Skeletal muscle cell (primary cell): ENCODE measurements at places on chromosomes 5 and 9.

DNA sequence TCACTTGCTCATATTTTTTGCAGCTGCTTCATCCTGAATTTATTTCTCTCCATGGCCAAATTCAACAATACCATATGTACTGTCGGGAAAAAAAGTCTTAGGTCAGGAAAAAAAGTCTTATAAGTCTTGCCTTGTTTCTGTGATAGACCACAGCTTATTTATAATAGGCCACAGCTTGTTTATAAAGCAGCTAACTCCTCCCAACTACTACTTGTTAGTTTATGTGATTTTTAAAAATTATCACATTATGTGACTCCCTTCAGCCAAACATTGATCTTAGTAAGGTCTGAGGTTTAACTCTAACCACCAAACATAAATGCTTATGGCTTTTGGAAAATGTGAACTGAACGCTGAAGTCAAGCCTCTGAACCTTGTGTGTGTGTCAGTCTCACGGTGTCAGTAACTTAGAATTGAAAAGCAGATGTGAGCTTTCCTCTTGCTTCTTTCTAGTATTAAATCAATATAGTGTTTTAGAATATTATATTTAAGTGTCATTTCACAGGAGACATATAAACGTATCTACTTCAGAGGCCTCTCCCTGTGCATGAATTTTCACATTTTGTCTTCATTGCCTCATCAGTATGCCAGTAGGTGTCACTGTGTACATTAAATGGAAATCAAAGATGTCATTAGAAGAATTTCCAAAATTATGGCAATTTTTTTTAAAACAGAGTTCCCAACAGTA lies 51.3 kb downstream of the SNX24 start:
- no peak for DNase-seq

DNA sequence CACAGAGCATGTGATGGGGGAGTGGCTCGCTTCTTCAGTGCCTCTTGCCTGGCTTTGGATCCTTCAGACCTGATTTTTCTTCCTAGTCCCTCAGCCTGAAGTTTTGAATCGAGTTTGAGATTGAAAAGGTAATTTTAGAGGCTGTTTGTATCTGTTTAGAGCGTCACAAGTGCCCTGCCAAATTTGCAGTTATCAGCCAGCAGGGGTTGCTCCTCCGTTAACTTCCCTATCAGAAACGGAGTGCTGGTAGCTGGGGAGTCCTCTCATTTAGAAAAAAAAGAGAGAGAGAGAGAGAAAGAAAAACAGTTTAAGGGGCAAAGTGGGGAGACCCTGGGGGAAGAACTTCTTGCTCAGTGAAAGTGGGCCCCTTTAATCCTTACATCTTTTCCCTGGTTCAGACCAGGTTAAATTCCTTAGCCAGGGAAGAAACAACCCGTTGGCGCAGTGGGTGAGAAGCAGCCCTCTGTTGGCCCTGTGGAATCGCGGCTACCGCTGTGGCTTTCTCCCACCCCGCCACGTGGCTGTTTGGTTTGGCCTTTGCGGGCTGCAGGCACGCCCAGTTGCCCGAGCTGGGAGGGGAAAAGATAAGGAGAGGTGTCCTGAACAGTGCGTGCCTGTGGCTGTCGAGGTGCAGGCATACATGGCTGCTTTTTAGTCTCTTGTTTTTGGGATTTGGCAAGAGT lies 576.7 kb upstream of the ACO1 start:
- DNase-seq: no peak

GRCh38 chr5:167792514-167792913 lies 498.9 kb upstream of the WWC1 start:
- no peak for DNase-seq

GRCh38 chr5:1312206-1312605 lies 17.3 kb upstream of the TERT start:
- no peak for DNase-seq

GRCh38 chr9:138053321-138053868 lies 175.8 kb downstream of the CACNA1B start:
- no peak for DNase-seq

- peak; percentile 19 for DNase-seq
Measured at GRCh38 chr9:126474206-126474765, 139.4 kb upstream of the LMX1B start.

DNA sequence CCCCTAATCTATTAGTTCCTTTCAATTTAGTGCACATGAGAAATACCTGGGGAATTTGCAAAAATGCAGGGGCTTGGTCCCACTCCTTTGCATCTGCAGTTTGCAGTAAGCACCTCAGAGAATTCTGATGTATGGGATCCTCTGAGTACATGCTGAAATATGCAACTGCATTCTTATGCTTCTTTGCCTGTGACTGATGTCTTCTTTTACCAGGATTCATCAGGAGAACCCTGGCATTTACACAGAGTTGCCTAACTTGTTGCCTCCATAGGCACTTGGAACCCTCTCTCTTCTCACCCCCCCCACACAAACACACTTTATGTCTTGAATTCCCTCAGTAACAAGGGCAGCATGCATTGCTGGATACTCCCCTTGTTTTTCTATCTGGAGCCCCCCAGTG lies 173.1 kb downstream of the KDM4C start:
- peak; percentile 71 for DNase-seq

DNA sequence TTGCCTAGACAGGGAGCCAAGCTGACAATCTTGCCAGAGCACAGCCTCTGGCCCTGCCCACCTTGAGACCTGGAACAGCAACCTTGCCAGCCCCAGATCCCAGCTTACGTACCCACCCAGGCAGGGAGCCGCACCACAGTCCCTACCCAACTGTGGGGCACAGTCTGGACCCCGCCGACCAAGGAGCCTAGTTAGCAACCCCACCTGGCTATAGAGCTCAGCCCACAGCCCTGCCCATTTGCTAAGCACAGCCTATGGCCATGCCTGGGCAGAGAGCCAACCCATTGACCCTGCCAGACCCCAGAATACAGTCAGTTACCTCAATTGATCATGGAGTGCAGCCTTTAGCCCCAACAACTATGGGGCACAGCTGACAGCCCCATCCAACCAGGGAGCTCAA lies 97.9 kb upstream of the SH3GL2 start:
- DNase-seq: no peak

DNA sequence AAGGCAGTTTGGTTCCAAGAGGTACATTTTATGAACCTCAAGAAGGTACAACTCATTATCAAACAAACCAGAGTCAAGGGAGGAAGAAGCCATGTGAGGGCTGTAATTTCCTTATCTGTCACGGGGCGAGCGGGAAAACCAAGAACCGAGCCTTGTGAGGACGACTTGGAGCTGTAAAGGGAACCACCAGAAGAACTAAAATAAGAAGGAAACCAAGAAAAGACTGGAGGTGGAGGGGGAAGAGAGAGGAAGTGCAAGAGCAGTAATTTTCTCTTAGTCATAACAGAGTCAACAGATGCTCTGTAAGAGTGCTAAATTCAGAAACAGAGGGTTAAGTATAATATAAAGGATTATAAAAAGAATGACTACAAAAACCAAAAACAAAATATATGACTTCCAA lies 127.1 kb downstream of the DIRAS2 start:
- DNase-seq: no peak

DNA sequence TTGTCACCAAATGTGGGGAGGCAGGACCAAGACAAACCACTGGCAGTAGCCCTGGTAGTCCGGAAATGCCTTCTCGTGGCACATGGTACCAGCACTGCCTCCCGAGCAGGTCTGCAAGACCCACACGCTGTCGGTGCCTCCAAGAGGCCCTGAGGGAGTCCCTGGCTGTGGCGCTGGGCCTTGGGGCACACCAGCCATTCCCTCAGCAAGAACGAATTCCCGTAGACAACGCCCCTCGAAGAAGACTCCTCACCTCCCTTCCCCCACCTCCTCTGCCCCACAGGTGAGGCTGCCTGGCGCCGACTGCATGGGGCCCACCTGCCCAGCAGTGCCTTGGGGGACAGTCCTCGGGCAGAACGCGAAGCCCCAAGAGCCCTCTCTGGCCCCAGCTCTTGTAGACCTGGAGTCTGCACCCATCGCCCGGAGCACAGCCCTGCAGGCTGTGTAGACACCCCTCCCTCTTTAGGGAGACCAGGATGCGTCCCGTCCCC lies 56.0 kb downstream of the EXD3 start:
- DNase-seq: no peak

DNA sequence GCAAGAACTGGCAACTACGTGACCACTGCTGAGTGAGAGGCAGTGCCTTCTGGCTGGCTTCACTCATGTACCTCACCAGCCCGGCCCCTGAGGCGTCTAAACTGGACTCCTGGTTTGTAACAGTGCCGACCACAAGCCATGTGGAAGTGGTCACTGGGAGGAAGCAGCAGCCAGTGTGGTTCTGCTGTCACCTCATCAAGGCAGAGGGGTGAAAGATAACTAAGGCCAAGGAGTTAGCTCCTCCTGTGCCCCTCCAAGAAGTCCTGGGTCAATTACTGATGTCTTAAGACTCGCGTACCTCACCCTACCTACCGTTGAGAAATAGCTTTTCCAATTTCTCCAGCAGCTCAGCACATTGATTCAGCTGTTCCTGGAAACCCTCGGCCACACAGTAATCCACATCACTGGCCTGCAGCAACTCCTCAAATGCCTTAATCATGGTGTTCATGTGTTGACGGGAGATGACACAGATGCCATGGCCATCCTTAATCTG lies 142.9 kb downstream of the CDK5RAP2 start:
- DNase-seq: no peak

DNA sequence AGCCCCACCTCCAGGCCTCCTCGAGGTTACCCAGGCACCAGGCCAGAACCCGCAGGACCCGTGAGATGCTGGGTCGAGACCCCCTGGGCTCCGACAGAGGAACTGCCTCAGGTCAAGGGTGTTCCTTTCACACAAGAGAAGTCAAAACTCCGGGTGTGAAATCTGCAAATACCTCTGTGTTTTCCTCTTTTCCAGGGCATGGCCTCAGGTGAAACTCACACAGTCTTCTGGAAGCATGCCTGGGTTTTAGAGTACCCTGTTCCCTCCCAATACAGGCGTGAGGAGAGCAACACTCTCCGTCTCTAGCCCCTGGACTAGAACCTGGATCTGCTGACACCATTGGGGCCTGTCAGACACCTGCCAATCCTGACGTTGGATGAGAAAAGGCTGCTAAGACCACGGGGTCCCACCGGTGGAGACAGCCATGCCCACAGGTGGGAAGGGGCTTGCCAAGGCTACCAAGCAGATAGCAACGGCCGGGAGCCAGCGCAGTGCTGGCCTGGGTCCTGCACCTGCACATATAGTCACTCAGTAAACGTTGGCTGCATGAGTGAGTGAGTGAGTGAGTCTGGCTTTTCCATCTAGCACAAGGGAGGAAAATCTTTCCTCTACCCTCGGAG lies 182.0 kb upstream of the PPP1R26 start:
- DNase-seq: no peak

- no peak for DNase-seq
Measured at GRCh38 chr5:125470280-125470902, 724.0 kb upstream of the ZNF608 start.

DNA sequence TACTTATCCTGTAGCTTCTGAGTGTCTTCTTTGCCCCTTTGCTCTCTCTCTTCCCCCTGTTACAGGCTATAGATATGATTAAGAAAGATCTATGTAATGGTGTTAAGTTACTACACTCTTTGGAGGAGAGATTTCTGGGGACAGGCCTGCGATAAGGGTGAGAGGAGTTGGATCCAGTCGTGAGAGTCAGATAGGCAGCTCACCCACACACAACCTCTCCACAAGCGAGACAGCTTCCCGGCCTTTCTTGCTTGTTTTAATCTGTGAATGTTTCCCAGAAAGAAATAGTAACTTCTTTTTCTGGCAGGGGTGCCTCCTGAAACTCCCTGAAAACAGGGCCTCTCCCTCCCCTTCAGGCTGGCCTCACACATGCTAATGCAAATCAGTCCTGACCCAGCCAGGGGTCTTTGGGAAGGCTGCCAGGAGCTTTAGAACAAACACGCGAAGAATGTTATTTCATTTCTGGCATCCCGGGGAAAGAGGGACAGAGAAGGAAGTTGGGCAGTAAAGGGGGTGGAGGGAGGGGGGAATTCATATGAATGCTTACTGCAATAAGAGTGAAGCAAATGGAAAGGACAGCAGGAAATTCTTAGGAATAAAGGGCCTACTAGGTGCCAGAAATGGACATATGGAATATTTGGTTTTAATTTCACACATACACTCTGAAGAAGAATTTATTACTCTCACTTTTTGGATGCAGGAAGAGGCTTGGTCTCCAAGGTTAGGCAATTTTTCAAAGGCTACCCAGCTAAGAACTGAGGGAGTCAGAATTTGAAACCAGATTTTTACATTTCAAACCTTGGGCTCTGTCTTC lies 215.8 kb upstream of the TRIM32 start:
- peak; percentile 80 for DNase-seq

DNA sequence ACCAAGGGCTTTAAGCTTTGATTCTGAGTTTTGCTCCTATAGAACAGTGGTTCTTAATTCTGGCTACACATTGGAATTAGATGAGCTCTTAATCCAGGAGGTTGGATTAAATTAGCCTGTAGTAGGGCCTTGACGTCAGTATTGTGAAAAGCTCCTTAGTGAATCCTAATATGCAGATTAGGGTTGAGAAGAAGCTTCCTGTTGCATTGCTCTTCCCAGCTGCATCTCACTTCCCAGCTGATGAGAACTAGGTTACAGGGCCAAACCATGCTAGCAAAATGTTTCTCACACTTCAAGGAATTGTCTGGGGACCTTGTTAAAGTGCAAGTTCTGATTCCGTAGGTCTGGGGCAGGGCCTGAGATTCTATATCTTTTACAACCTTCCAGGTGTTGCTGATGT lies 300.0 kb downstream of the ZSWIM6 start:
- DNase-seq: peak; percentile 13

GRCh38 chr5:151913425-151913824 lies 11.2 kb downstream of the GLRA1 start:
- no peak for DNase-seq

- no peak for DNase-seq
Measured at GRCh38 chr9:134592819-134593200, 48.8 kb upstream of the COL5A1 start.

DNA sequence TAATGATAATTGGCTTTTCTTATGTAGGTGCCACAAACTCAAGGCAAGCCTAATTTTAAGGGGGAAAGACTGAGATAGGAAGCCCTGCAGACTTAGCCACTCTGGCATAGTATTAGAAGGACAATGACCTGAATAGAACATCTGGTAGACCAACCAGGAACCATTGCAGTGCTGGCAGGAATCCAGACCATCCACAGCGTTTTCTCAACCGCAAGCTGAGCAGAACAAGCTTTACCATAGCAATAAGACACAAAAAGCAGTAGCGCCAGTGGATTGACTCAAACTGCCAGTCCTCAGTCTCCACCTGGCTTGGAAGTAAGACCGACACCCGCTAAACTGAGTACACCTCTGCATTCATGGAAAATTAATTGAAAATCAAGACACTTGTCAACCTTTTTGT lies 141.3 kb upstream of the LPAR1 start:
- DNase-seq: no peak

GRCh38 chr9:121200356-121200755 lies 1.3 kb downstream of the RAB14 start:
- no peak for DNase-seq

GRCh38 chr5:159444441-159445082 lies 114.3 kb upstream of the IL12B start:
- no peak for DNase-seq

- DNase-seq: no peak
Measured at GRCh38 chr5:137502632-137503031, 3.5 kb upstream of the SPOCK1 start.

- DNase-seq: no peak
Measured at GRCh38 chr9:134343637-134344036, 17.4 kb downstream of the RXRA start.

- no peak for DNase-seq
Measured at GRCh38 chr9:800591-801150, 40.8 kb upstream of the DMRT1 start.

- no peak for DNase-seq
Measured at GRCh38 chr9:136085815-136086212, 9.3 kb downstream of the NACC2 start.

GRCh38 chr9:21778304-21778703 lies 24.1 kb upstream of the MTAP start:
- no peak for DNase-seq
